Caco-2 (cell line): ENCODE measurements at places on chromosomes 3 and 15. TPM values are rescaled to one million over a fixed set of nuclear protein-coding genes. Genes with fewer than 3 reads are reported as not detected.

The CTXN2 gene
- not detected in 2 replicates for total RNA-seq

The CCDC33 gene
- total RNA-seq: not detected in 2 replicates

The RASGRP1 gene
- 6.0 and 7.3 TPM in 2 replicates for total RNA-seq

The EBLN2 gene
- total RNA-seq: 5.6 and 6.9 TPM in 2 replicates
